Stimulated activated CD4-positive, alpha-beta T cell treated with anti-CD3 and anti-CD28 coated beads, TNF-alpha, amount 100 ng/mL, for 4 hours (primary cell): ENCODE measurements at places on chromosomes 1 and 21.

GRCh38 chr1:204046346-204046745 is 26.6 kb upstream of the SOX13 start:
- DNase-seq = no peak

GRCh38 chr1:113787663-113788062 is 24.6 kb downstream of the RSBN1 start:
- DNase-seq = no peak

- DNase-seq = no peak
Observed at GRCh38 chr1:147897029-147897752, 5.4 kb upstream of the GJA8 start.

DNA sequence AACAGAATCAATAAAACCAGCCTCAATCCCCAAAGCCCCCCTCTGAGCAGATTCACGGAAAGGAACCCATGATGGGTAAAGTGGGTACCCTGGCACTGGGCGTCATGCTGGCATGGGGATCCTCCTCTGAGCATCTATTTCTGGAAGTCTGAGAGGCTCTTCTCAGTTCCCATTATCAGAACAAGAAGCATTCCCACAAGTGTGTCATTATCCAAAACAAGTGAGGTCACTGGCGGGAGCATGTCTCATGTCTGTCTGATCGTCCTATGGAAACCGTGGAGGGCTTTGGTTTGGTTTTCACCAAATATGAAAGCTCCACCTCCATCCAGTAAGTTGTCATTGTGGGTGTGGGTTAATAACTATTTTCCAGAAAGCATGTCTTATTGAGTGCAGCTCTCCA is 70.7 kb downstream of the PGM1 start:
- DNase-seq = no peak

GRCh38 chr1:207672522-207673130 is 27.7 kb downstream of the CR1L start:
- no peak for DNase-seq

DNA sequence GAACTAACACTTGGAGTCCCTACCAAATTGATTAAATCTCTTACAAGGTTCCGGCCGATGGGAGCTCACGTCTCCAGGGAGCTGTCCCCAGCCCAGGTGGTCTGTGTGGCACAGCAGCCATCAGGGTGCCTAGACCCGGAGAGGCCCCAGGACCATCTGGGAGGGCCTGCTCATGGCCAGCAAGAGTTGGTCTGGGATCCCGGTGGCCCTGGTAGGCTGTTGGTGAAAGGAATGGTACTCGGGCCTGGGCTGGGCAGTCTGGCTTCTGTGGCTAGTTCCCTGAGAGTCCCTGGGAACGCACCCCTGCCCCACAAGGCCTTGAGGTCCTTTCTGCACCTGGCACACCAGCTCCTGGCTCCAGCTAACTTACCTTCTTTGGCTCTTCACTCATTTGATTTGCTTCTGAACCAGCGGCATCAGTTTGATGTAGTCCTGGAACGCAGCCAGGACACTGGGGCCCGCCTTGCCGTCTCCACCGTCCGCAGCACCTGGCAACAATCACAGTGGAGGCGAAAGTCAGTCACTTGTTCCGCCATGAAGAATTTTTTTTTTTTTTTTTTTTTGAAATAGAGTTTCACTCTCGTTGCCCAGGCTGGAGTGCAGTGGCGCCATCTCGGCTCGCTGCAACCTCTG is 62.5 kb downstream of the SCCPDH start:
- no peak for DNase-seq
